ENCODE measurements at places on chromosomes 3 and 15. TPM values are rescaled to one million over a fixed set of nuclear protein-coding genes. Genes with fewer than 3 reads are reported as not detected.

The ACSBG1 gene
- total RNA-seq, result not detected

DNA sequence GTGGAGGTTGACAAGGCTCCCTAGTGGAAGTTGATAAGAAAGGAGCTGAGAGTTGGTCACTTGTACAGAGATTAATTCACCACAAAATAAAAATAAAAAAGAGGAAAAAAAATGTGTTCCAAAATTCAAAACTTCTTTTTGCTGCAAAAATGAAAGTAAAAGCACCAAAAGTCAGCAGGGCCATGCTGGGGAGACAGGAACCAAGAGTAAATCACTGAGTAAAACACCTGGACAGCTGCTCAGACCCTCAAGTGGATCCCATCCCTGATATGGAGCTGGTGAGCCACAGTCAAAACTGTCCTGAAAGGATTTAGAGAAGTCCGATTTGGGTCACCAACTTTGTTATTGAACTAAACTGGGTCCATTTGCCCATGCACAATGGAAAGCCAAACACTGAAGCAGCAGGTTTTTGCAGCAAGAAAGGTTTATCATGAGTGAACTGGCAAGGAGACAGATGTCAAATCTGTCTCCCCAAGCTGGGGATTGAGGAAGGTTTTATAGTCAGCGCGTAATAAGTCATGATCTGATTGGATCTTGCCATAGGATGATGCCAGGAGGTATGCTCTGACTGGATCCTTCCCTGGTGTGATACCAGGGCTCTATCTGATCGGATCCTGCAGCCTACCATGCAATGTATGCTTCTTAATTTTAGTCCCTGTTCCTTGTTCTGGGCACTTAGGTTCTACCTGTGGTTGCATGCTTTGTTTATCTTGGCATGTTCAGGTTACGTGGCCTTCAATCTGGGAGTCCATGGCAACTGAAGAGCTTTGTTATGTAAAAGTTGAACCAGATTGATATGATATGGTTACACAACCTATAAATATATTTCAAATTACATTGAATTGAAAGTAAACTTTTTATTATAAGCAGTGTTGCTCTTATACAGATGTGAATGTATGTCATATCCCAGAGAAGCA, 313.2 kb downstream of the POLQ start:
- H3K36me3 ChIP-seq, result no peaks in the 10 kb centered on the region
- H3K4me3 ChIP-seq, result no peak overlapping the region
- no peak for DNase-seq
- H3K4me1 ChIP-seq, result no peaks in the 10 kb centered on the region
- no peak overlapping the region for H3K27ac ChIP-seq
- H3K27me3 ChIP-seq, result no peaks in the 10 kb centered on the region

DNA sequence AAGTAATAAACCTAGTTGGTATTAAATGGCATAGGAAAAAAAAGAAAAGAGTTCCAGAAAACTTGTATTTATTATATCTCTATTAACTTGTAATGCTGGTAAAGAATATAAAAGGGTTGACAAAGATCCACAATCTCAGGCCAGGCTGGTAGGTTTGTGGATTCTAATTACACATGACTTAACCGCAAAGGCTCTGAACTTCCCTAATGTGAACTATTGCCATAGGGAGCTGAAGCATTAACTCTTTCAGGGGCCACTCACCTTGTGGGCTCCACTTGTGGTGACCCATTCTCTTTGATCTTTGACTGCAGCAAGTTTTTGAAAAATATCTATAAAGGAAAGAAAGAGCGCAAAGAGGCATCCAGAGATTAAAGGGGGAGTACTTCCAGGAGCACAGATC, 58.5 kb downstream of the NEK10 start:
- no peak overlapping the region for H3K27ac ChIP-seq
- no peak overlapping the region for H3K4me3 ChIP-seq
- no peaks in the 10 kb centered on the region for H3K4me1 ChIP-seq
- no peaks in the 10 kb centered on the region for H3K36me3 ChIP-seq
- no peak for DNase-seq

DNA sequence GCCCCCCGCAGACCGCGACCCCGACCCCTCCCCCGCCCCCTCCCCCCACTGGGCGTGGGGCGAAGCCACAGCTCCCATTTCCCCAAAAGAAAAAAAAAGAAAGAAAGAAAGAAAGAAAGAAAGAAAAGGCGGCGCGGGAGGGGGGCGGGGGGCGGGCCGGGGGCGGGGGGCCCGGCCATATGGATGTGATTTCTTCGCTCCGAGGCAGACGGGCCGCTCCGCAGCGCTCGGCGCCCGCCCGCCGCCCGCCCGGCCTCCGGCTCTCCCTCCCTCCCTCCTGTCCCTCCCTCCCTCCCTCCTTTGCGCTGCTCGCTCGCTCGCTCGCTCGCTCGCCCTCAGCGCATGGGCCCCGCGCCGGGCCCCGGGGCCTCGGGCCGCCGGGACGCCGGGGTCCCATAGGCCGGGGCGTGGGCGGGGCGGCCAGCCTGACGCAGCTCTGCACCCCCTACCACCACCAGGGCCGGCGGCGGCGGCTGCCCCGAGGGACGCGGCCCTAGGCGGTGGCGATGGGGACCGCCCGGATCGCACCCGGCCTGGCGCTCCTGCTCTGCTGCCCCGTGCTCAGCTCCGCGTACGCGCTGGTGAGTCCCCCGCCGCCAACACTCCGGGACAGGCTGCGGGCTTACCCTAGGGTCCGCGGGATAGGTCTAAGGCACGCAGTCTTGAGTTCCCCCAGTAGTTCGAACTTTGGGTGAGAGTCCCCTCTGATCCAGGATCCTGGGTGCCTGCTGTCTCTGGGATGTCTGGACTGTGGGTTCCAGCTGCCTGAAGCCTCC, 5.7 kb downstream of the PTH1R start:
- DNase-seq, result peak; percentile 49
- no peaks in the 10 kb centered on the region for H3K36me3 ChIP-seq
- no peak overlapping the region for H3K27ac ChIP-seq
- H3K4me3 ChIP-seq, result no peak overlapping the region

GRCh38 chr3:53823026-53823955, 22.9 kb downstream of the CHDH start:
- H3K4me1 ChIP-seq, result no peaks in the 10 kb centered on the region
- no peak for DNase-seq
- no peak overlapping the region for H3K4me3 ChIP-seq

The CNTN6 gene
- not detected for total RNA-seq

DNA sequence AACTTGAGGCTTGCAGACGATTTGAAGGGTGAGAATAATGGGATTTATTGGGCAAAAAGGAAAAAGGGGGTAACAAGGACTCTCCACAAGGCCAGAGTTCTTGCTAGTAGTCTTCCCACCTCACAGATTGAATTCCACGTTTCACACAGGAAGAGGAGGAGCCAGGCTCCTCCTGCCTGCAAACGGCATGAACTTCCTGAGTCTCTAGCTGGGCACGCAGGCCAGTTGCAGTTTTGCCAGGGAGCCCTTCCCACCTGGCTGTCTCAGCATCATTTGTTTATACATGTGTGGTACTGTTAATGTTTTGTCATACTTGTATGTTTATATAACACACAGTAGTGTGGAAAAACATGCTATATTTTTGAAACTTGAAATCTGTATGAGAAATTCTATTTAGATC, 155.0 kb downstream of the NLGN1 start:
- H3K27ac ChIP-seq, result no peak overlapping the region
- H3K4me1 ChIP-seq, result no peaks in the 10 kb centered on the region
- no peak for DNase-seq
- H3K27me3 ChIP-seq, result no peaks in the 10 kb centered on the region

DNA sequence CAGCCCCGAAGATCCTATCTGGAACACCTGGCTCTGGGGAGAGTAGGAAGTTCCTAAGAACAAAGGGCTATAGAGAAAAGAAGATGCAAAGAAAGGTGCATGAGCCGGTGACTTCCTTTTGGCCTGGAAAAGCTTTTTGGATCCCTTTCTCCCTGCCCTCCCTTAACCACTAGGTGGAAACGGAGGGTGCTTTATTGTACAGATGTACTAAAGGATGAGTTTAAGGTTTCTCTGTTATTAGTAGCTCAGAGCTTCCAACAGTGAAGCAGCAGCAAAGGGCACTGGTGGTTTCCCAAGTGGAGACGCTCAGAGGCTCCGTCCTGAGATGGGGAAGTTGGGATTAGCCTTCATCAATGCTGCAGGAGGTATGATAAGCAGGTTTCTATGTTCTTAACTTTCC, 5.9 kb upstream of the ADGRG7 start:
- no peaks in the 10 kb centered on the region for H3K36me3 ChIP-seq
- peak overlapping the region; percentile 40 for H3K4me3 ChIP-seq
- H3K27me3 ChIP-seq, result no peaks in the 10 kb centered on the region
- no peak overlapping the region for H3K27ac ChIP-seq

GRCh38 chr3:14430053-14430452, 27.6 kb downstream of the SLC6A6 start:
- H3K27me3 ChIP-seq, result no peaks in the 10 kb centered on the region
- DNase-seq, result no peak
- no peak overlapping the region for H3K4me3 ChIP-seq
- peaks cover 11% of the 10 kb centered on the region for H3K36me3 ChIP-seq

The PLA2G4E gene
- not detected for total RNA-seq

DNA sequence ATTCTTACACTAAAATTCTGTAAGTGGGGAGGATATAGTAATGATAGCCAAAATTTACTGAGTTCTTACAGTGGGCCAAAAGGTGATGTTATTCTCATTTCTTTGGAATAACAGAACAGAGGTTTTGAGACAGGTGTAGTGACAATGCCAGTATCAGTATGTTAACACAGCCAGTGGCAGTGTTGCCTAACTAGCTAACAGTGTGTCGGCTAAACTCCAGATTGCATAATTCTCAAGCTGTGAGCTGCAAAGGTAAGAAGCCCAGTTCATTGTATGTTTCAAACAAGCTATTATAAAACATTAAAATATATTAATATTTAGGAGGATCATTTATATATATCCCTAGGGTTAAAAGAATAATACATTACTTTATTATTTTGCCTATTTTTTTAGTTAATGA, 920 bp downstream of the SLC15A2 start:
- DNase-seq, result no peak
- no peaks in the 10 kb centered on the region for H3K4me1 ChIP-seq
- H3K27ac ChIP-seq, result no peak overlapping the region
- H3K4me3 ChIP-seq, result no peak overlapping the region

DNA sequence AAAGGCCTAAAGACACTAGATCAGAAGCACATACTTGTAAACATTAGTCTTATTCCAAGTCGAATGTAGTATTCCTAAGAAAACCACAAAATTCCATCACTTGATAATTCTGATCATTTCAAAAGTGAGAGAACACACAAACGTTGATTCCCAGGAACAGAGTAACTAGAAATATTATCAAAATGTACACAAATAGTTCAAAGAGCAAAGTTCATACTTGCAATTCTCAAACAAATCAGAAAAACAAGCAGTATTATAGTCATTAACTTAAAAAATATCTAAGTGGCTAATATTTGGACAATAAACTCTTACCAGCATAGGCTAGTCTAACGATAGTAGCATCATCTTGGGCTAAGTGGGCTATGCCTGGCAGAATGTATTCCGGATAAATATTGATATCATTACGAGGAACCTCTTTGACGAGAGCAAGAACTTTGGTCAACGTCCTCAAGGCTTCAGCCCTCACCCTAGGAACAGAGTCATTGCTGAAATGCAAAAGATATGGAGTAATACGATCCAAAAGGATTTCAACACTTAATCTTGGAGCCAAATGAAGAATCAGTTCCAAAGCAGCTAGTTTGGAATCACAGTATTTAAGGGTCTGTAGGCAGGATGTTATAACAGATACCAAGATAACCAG, 13.3 kb downstream of the PIK3R4 start:
- H3K4me3 ChIP-seq, result no peak overlapping the region
- no peak overlapping the region for H3K27ac ChIP-seq
- H3K36me3 ChIP-seq, result peaks cover 36% of the 10 kb centered on the region
- DNase-seq, result no peak
- H3K4me1 ChIP-seq, result peaks cover 15% of the 10 kb centered on the region

DNA sequence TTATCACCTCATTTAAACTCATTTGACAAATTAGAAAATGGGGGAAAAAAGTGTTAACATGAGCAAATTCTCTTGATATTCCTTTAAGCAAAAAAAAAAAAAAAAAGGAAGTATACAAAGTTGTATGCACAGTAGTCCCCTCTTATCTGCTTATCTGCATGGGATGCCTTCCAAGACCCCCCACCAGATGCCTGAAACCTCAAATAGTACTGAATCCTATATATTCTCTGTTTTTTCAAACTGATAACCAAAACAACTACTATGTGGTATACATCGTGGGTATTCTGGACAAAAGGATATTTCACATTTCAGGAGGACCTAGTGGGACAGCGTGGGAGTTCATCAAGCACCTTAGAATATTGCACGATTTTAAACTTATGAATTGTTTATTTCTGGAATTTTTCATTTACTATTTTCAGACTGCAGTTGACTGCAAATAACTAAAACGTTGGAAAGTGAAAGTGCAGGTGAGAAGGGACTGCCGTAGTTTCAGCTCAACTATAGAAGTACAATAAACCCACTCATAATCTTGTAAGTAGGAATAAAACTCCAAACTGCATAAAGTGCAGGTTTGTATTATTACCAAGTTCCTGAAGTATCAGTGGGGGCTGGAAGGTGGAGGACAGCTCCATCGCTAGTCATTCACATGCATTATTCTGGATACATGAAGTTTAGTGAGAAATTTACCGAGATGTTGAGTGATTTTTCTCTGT, 43.6 kb upstream of the PLCL2 start:
- no peaks in the 10 kb centered on the region for H3K36me3 ChIP-seq
- H3K27ac ChIP-seq, result peak overlapping the region; percentile 95
- H3K4me3 ChIP-seq, result peak overlapping the region; percentile 69
- H3K4me1 ChIP-seq, result peaks cover 73% of the 10 kb centered on the region

DNA sequence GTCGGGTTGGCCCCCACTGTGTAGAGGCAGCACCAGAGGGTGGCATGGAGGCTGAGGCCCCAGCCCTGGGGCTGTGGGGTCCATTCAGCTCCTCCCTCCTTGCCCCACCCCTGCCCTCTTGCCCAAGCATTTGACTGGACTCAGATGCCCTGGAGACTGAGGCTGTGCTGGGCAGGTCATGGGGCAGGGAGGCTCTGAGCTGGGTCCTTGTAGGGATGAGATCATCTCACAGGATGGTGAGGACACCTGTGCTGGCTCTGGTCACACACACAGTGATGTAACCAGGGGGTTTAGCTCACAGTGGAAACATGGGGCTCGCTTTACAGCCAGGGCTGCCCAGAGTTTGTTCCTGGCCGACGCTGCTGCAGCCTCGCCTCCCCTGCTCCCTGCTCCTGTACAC, 17.8 kb downstream of the ALPK3 start:
- H3K4me3 ChIP-seq, result no peak overlapping the region
- H3K4me1 ChIP-seq, result no peaks in the 10 kb centered on the region
- DNase-seq, result no peak
- H3K36me3 ChIP-seq, result no peaks in the 10 kb centered on the region
- no peaks in the 10 kb centered on the region for H3K27me3 ChIP-seq

GRCh38 chr15:48963524-48964113, at the start of gene SHC4:
Gene SHC4 (minus strand): TSS chr15:48963919. CDS start chr15:48963015, 904 bp downstream.
- peak; percentile 29 for DNase-seq
- H3K36me3 ChIP-seq, result peaks cover 2% of the 10 kb centered on the region
- H3K4me3 ChIP-seq, result peak within 1 kb of the TSS; percentile 69
- H3K27ac ChIP-seq, result peak within 1 kb of the TSS; percentile 84

- H3K27me3 ChIP-seq, result no peaks in the 10 kb centered on the region
- H3K27ac ChIP-seq, result peak overlapping the region; percentile 89
- peak; percentile 17 for DNase-seq
- peaks cover 28% of the 10 kb centered on the region for H3K4me1 ChIP-seq
- no peak overlapping the region for H3K4me3 ChIP-seq
- H3K36me3 ChIP-seq, result peaks cover 40% of the 10 kb centered on the region
Measured at GRCh38 chr3:171165983-171166382, 139.5 kb upstream of the SLC2A2 start.

The SKIL gene
- 20.3 TPM for total RNA-seq
